ENCODE measurements at places on chromosomes 1 and 21. TPM values are rescaled to one million over a fixed set of nuclear protein-coding genes. Genes with fewer than 3 reads are reported as not detected.
A peak's percentile ranks its signal among the peaks of the same experiment; 100 is the strongest.

DNA sequence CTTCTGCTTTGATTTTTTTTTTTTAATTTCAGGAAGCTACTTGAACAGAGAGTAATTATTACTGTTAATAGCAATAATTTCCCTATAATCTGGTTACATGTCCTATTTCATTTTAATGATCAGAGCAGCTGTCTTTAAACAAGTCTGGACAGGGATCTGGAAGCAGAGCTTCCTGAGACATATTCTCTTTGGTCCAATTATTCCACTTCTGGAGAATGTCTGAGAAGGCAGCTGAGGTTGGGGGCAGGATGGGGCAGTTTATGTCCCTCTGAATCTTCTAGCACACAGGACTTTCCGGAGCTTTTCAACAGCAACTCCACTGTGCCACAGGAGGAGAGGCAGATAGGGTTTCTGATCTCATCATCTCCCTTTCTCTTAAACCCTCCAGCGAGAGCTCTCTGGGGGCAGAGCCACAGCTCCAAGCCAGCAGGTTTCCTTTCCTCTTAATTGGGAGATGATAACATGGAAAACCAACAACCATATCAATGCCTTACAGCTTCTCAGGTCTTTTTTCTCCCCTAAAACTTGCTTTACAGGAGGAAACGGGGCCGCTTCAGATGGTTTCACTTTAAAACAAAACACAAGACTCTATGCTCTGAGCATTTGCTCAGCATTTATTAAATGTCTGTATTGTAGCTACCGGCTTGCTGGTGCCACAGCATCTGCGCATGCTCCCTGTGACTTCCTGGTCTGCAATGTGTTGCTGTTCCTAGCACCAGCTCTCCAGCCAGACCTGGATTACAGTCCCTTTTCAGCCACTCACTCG is 425.7 kb upstream of the USP24 start:
- DNase-seq: peak; percentile 69

GRCh38 chr1:18256282-18257235 is 149.0 kb downstream of the IGSF21 start:
- DNase-seq: no peak

DNA sequence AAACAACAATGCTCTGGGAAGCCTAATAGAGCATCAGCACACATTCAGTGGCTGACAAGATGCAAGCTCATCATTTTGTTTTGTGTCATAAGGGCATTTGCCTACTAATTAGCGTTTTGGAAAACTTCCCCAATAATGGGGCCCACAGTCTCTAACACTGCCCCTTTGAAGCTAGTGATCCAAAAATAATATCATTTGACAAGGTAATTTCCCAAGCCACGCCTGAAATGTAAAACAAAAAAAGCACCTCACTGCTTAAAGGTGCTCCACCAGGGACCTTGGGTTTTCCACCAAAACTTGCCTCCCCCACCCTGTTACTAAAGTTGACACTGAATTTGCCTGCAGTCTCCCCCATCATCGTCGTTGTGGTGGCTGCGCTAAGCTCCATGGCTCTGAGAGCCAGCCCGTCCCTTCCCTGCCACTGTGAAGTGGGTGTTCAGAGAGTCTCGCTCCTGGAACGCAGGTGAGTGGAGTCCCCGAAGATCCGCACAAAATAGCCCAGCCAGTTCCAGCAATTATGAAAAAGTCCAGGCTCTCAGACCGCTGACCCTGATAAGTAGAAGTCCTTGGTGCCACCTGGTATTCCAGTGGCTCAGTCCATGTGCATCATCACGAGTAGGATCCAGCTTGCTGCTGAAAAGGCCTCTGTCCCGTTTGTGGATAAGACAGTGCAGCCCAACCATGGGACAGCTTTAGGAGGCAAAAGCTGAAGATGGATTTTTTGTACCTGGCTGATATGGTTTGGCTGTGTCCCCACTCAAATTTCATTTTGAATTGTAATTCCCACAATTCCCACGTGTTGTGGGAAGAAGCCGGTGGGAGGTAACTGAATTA is 52.2 kb downstream of the RAB3GAP2 start:
- DNase-seq: no peak

Gene RCOR3
- polyA plus RNA-seq: 62.6 TPM

- DNase-seq: no peak
These were observed 1.6 kb downstream of the CD53 start for GRCh38 chr1:110874324-110875215.

DNA sequence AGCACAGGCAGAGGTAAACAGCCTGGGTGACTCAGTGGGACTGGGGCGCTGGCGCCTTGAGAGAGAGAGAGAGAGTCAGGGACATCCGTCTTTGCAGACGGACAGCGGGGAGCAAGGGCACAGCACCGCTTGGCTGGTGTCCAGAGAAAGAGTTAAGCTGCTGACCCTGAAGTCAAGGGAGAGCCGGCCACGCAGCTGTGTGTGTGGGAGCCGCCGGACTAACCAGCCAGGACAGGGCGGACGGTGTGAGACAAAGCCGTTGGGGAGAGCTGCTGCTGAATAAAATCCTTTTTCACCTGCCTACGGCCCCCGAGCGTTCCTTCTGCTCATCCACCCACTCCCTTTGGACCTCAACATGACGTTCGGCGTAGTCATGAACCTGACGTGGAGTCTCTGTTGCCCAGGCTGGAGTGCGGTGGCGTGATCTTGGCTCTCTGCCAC is 14.5 kb downstream of the CFAP74 start:
- DNase-seq: no peak

DNA sequence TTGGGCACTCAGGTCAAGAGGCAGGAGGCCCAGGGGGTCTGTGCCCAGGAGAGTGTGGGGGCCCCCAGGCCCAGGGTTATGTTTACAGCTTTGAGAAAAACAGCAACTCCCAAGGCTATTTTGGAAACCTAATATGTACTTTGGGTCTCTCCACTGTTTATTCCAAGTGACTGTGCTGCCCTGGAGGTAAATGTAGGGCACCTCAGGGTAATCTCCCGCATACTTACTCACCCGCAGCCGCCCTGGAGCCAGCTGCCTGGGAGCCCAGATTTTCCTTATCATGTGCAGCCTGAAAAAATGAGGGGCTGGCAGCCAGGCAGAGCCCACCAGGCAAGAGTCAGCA is 20.0 kb downstream of the IFFO2 start:
- DNase-seq: no peak

Gene B3GALT5
- polyA plus RNA-seq: under 0.01 TPM

DNA sequence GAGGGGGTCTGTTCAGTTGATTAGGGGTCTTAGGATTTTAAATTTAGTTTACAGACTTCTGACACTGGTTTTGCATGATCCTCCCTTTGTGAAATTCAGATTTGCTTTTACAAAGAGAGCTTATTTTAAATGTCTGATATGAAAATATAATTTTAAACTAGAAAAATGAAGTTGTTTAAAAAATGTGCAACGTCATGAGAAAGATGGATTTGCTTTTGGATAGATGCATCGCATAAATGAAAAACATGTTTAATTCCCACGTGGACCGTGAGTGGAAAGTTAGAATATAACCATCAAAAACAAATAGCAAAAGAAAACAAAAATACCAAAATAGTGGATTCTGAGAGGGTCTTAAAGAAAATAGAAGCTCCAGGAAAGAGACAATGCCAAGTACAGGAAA is 2.0 kb upstream of the OR2T3 start:
- no peak for DNase-seq

- DNase-seq: no peak
These were observed 9.9 kb upstream of the NCF2 start for GRCh38 chr1:183600136-183600535.

- DNase-seq: no peak
These were observed 221.1 kb downstream of the LMO4 start for GRCh38 chr1:87549738-87550137.

DNA sequence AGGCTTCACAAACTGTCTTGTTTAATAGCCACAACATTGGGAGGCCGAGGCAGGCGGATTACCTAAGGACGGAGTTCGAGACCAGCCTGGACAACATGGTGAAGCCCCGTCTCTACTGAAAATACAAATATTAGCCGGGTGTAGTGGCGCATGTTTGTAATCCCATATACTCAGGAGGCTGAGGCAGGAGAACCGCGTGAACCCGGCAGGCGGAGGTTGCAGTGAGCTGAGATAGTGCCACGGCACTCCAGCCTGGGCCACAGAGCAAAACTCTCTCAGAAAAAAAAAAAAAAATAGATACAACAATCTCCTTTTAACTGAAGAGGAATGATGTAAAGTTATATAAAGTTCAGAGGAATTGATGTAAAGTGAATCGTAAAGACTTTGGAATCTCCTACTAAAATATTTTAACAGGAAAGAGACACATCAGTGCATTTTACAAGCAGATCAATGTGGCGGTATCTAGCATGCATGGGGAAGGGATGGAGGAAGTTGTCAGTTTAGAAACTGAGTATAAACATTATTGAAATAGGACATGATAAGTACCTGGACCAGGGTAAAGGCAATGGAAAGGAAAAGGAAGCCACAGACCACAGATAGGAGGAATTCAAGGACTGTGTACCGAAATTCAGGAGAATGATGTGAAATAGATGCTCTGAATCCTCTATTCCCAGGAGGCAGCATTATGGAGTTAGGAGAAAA is 41.5 kb downstream of the PTPRC start:
- DNase-seq: no peak

DNA sequence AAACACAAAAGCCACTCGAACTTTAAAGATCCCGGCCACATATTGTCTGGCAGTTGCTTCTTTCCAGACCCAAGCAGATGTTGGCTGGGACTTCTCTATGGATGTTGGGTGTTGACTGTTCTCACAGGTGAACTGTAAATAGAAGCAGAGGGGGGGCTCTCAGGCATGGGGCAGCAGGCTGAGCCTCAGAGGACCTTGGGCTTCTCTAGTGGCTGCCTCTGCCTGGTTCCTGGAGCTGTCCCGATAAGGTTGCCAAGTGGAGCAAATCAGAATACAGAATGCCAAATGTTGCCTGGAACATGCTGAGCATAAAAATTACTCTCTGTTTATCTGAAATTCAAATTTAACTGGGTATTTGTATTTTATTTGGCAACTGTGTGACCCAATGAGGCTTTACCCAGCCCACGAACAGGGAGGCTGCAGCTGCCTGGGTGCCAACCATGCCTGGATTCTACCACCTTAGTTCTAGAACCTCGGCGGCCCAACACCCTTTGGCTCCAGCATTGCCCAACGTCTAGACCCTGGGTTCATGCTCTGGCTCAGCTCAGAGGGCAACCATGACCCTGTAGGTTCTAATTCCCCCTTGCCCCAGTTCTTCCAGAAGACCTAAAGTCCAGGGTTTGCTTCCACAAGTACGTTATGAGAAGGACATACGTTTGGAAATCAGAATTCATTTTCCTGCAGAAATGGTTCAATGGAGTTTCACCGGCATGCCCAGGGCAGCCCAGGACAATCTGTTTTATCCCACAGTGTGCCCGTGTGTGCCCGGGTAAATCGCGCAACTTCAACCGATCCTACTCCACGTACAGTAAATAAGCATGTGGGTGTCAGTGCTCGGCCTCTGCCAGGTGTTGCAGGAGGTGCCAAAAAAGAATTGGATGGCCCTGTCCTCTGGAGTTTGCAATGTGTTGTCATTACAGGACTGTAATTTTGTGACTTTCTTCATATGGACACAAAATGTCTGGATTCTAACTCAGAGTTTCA is 5.4 kb upstream of the SLC45A1 start:
- no peak for DNase-seq

GRCh38 chr1:31552489-31552888 is 23.8 kb upstream of the TINAGL1 start:
- DNase-seq: no peak
